Chondrocyte (in vitro differentiated cells): ENCODE measurements at places on chromosomes 5 and 9.

DNA sequence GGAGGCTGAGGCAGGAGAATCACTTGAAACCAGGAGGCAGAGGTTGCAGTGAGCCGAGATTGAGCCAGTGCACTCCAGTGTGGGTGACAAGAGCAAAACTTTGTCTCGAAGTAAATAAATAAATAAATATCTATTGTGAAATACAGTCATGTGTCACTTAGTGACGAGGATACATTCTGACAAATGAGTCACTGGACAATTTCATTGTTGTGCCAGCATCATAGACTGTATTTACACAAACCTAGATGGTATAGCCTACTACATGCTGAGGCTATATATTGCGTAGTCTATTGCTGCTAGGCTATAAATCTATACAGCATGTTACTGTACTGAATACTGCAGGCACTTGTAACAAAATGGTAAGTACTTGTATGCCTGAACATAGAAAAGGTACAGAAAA lies 61.1 kb upstream of the CCL21 start:
- DNase-seq, result no peak
- peaks cover 27% of the 10 kb centered on the region for H3K27me3 ChIP-seq
- H3K4me1 ChIP-seq, result no peaks in the 10 kb centered on the region

DNA sequence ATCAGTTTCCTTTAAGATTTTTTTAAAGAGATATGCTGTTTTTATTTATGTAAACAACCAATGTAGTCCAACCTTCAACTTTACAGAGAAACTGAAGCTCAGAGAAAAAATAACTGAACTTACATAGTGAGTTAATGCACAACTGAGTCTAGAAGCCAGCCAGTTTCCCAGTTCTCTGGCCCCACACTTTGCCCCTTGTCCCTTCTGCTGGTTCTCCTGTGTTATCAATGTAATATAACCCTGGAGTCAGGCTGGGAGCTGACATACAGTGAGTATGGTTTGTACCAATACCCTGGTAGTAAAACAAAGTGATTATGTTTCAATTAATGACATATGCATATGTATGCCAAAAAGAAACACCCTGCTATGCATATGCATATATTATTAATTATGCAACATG lies 32.2 kb upstream of the GRIA1 start:
- H3K27ac ChIP-seq, result no peak overlapping the region
- H3K27me3 ChIP-seq, result peaks cover 29% of the 10 kb centered on the region
- DNase-seq, result no peak

GRCh38 chr9:90189306-90189705 lies 453.3 kb downstream of the DIRAS2 start:
- H3K4me3 ChIP-seq, result no peak overlapping the region
- H3K27ac ChIP-seq, result no peak overlapping the region
- DNase-seq, result no peak

DNA sequence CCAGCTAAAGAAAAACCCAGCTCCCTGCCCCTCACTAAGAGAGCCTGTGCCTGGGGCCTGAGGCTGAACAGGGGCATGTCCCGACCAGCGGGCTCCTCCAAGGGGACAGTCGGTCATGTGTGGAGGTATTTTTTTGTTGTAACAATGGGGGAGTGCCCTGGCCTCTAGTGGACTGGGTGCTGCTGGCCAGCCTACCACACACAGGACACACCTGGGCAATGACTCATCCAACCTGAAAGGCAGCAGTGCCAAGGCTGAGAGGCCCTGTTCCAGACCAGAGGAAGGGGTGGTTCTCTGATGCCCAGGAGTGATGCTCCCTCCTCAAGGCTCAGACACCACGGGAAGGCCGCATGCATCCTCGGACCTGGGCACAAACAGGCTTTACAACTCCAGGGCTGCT lies 181.5 kb downstream of the OLFM1 start:
- no peaks in the 10 kb centered on the region for H3K36me3 ChIP-seq
- H3K4me1 ChIP-seq, result no peaks in the 10 kb centered on the region
- no peak overlapping the region for H3K27ac ChIP-seq
- H3K27me3 ChIP-seq, result peaks cover 40% of the 10 kb centered on the region

DNA sequence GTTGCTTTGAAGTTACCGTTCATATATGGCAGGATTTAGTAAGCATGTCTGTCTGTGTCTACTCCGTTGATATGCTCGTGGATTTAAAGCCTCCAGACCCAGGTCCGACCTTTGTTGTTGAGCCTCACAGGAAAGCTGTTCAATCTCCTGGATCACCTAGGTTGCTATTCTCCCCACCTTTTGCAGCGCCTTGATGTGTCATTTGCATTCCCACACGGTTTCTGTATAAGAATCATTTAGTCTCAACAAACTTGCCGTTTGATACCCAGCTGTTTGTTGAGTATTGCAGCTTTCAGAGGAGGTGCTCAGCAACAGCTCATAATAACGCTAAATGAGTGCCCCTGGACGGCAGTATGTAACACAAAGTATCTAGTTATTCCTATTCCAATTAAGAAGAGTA lies 1.2 kb upstream of the ADGRV1 start:
- no peak overlapping the region for H3K4me3 ChIP-seq
- peaks cover 71% of the 10 kb centered on the region for H3K27me3 ChIP-seq
- peaks cover 1% of the 10 kb centered on the region for H3K36me3 ChIP-seq

DNA sequence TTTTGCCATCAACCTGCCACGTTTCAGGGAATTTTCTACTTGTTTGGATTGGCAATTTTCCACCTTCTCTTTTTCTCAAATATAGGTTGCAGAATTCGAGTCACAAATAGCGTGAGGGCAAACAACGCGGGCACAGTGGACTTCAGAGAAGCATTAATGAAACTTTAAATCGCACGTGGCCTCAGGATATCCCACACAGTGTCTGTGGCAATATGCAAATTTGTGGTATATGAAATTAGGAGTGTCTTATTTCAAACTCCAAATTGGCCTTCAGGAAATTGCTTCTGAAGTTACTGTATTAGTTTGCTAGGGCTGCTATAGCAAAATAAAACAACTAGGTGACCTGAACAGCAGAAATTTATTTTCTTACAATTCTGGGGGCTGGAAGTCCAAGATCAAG lies 91.2 kb downstream of the MTRR start:
- H3K4me1 ChIP-seq, result no peaks in the 10 kb centered on the region
- no peaks in the 10 kb centered on the region for H3K36me3 ChIP-seq
- peaks cover 2% of the 10 kb centered on the region for H3K27me3 ChIP-seq
- no peak overlapping the region for H3K4me3 ChIP-seq

- no peaks in the 10 kb centered on the region for H3K36me3 ChIP-seq
- no peak overlapping the region for H3K4me3 ChIP-seq
- H3K27me3 ChIP-seq, result no peaks in the 10 kb centered on the region
Observed at GRCh38 chr5:173920024-173920753, 32.0 kb downstream of the CPEB4 start.

DNA sequence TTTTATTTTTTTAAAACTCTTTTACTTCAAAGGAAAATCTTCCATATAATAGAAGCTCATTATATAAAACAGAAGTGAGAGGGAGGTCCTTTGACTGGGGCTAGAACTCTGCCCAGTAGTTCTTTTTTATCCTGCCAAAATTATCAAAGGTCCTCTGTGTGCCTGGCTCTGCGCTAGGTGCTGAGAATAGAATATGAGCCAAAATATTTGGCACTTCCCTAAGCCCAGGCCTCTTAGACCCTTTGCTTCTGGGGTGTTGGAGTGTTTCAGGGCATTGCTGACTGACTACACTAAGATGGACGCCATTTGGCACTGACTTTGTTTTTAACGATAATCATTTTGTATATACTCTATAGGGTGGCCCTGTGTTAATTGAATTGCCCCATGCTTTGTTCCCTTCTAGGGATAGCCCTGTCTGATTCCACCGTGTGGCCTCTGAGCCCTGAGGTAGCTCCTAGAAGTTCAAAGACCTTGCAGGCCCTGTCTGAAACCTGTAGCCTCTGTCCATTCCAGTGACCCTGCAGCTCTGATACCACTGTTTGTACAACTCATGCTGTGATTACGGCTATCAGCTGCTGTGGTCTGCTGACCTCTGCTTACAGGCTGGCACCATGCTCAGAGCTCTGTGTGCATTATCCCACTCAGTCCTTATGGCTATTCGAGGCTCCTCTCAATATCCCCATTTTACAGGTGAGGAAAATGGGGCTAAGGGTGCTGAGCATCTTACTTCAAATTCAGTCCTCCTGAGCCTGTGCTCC lies 84.3 kb upstream of the SHB start:
- no peak for DNase-seq
- H3K27me3 ChIP-seq, result peaks cover 4% of the 10 kb centered on the region
- no peak overlapping the region for H3K27ac ChIP-seq
- no peaks in the 10 kb centered on the region for H3K4me1 ChIP-seq
- H3K4me3 ChIP-seq, result no peak overlapping the region

DNA sequence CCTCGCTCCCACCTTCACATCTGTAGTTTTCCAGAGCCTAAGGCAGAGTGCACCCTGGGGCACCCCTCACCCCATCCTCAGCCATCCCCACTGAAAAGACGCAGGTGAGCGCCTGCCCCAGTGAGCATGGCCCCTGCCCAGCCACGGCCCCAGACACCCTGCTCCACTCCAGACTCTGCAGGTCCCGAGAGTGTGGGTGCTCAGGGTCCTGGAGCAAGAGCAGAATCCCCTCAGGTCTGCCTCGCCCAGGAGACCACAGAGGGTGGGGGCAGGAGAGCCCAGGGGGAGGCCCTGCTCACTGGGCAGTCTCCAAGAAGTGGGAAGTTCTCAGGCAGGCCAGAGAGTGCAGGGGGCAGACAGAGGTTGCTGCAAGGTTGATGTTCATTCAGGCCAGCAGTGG lies 158.6 kb upstream of the PPP1R26 start:
- no peaks in the 10 kb centered on the region for H3K36me3 ChIP-seq
- DNase-seq, result no peak
- H3K27ac ChIP-seq, result no peak overlapping the region
- no peaks in the 10 kb centered on the region for H3K4me1 ChIP-seq
- H3K27me3 ChIP-seq, result peaks cover 31% of the 10 kb centered on the region

- peaks cover 23% of the 10 kb centered on the region for H3K4me1 ChIP-seq
- DNase-seq, result no peak
- H3K27me3 ChIP-seq, result no peaks in the 10 kb centered on the region
- H3K4me3 ChIP-seq, result no peak overlapping the region
- H3K27ac ChIP-seq, result no peak overlapping the region
Observed at GRCh38 chr5:448061-448765, 5.2 kb downstream of the EXOC3 start.

DNA sequence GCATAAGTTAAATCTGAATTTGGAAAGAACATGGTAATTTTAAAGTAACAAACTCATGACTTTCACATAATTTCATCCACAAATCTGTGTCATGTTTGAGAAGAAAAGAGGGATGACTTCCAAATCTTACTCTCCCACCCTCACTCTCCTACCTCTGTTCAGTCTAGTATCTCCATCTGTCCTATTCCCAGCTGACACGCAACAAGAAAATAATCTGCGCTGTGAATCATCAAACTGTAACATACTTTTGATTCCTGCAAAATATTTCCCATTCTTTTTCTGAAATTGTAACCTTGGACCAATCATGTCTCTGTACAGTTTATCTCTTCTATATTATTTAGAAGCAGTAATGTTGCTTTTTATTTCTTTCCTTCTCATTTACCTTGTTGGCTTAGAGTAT lies 91.4 kb downstream of the SLC12A2 start:
- H3K4me1 ChIP-seq, result peaks cover 9% of the 10 kb centered on the region
- no peak for DNase-seq
- H3K36me3 ChIP-seq, result peaks cover 11% of the 10 kb centered on the region
- no peak overlapping the region for H3K4me3 ChIP-seq
- no peaks in the 10 kb centered on the region for H3K27me3 ChIP-seq

DNA sequence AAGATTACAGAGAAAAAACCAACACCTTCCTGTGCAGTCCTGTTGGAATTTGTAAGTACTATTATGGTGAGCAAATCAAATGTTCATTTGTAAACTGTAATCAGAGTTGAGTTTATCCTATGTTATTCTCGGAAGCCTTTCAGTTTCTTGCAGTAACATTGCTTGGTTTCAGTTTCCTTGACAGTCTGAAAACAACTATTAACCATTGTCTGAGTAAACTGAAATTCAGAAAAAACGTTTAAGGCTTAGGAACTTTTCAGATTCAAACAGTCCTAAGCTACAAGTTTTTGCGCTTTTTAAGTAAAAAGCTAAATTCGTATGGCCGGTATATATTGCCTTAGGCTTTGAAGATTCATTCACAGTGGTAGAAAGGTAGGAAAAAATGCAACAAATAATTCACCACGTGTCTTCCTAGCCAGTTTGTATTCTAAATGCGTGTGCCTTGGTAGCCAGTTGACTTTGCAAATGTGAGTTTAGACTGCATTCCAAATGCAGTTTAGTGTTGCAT lies 2.5 kb downstream of the GPBP1 start:
- H3K4me1 ChIP-seq, result peaks cover 68% of the 10 kb centered on the region
- no peaks in the 10 kb centered on the region for H3K27me3 ChIP-seq
- H3K4me3 ChIP-seq, result peak overlapping the region; percentile 95
- H3K36me3 ChIP-seq, result peaks cover 7% of the 10 kb centered on the region
- DNase-seq, result no peak
- peak overlapping the region; percentile 96 for H3K27ac ChIP-seq

DNA sequence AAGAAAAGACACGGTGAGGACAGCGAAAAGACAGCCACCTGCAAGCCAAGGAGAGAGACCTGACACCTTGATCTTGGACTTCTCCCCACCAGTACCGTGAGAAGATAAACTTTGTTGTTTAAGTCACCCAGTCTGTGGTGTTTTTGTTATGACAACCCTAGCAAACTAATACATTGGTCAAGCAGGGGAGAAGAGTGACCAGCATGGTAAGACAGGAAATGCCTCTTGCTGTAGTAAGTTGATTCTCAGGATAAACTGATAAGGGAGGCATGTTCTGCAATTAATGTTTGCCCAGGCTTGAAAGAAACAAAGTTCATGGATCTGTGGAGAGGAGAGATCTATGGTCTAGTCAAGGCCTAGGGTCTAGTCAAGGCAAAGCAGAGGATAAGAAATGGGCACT lies 801.2 kb downstream of the MAT2B start:
- no peaks in the 10 kb centered on the region for H3K27me3 ChIP-seq
- no peak for DNase-seq
- no peak overlapping the region for H3K4me3 ChIP-seq
- no peaks in the 10 kb centered on the region for H3K4me1 ChIP-seq
- H3K27ac ChIP-seq, result no peak overlapping the region

- peaks cover 20% of the 10 kb centered on the region for H3K27me3 ChIP-seq
- H3K27ac ChIP-seq, result no peak overlapping the region
- H3K4me1 ChIP-seq, result peaks cover 7% of the 10 kb centered on the region
Observed at GRCh38 chr9:99356512-99356971, 134.5 kb downstream of the SEC61B start.

GRCh38 chr9:20320921-20321320 lies 301.4 kb downstream of the MLLT3 start:
- H3K4me1 ChIP-seq, result peaks cover 32% of the 10 kb centered on the region

GRCh38 chr5:109805883-109806282 lies 116.2 kb downstream of the MAN2A1 start:
- peak overlapping the region; percentile 82 for H3K27ac ChIP-seq
- peaks cover 10% of the 10 kb centered on the region for H3K36me3 ChIP-seq
- no peaks in the 10 kb centered on the region for H3K27me3 ChIP-seq
- DNase-seq, result no peak

DNA sequence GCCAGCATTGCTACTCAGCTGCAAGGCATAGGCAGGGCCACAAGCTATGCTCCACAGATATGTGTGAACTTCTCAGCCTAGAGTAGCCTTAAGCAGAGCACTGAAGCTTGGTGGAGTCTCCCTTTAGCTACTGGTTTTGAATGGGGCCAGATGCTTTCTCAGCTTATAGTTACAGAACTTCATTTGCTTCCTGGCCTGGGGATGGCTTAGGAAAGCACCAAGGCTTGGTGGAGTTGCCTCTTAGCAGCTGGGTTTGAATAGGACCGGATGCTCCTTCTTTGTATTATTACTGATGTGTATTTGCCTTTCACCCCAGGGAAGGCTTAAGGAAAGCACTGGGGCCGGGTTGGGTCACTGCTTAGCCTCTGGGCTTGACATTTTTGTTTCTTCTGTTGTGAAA lies 497.8 kb upstream of the SEMA6A start:
- no peak overlapping the region for H3K27ac ChIP-seq
- H3K27me3 ChIP-seq, result no peaks in the 10 kb centered on the region
- DNase-seq, result no peak
- no peak overlapping the region for H3K4me3 ChIP-seq
- H3K36me3 ChIP-seq, result peaks cover 1% of the 10 kb centered on the region
